ENCODE measurements at places on chromosomes 7 and 10.

GRCh38 chr7:18505870-18506460, 10.4 kb downstream of the HDAC9 start:
- peak; percentile 55 for DNase-seq

GRCh38 chr7:23470330-23471105, at the start of gene IGF2BP3:
TSS of gene IGF2BP3 (minus strand) at chr7:23470491. CDS start at chr7:23470110, 381 bp downstream.
- peak; percentile 21 for DNase-seq

GRCh38 chr7:105519353-105519752, 2.7 kb downstream of the PUS7 start:
- DNase-seq, result no peak

DNA sequence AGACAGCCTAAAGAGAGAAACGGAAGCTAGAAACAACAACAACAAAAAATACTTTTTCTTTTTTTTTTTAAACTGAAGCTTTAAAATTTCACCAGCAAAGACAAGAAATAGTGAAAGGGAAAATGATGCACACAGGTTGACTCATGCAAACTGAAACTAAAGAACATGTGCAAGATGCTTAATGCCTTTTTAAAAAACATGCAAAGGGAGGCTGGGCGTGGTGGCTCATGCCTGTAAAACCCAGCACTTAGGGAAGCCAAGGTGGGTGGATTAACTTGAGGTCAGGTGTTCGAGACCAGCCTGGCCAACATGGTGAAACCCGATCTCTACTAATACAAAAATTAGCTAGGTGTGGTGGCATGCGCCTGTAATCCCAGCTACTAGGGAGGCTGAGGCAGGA, 15.1 kb upstream of the CUBN start:
- DNase-seq, result no peak

DNA sequence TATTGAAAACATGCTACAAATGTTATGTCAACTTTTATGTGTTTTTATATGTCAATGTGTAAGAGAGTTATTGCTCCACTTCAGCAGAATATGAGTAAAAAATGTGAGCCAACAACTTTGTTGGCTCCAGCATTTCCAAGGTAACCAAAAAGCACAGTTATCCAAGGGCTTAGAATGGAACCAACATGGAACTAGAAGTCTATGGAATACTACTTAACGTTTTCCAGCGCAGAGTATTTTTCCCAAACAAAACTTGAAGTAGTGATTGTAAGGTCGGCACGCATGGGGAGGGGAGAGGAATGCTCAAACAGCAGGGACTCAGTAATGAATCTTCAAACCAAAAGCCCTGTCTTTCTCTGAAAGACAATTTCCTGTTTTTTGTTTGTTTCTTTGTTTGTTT, 45.0 kb upstream of the TSPAN13 start:
- DNase-seq, result no peak

DNA sequence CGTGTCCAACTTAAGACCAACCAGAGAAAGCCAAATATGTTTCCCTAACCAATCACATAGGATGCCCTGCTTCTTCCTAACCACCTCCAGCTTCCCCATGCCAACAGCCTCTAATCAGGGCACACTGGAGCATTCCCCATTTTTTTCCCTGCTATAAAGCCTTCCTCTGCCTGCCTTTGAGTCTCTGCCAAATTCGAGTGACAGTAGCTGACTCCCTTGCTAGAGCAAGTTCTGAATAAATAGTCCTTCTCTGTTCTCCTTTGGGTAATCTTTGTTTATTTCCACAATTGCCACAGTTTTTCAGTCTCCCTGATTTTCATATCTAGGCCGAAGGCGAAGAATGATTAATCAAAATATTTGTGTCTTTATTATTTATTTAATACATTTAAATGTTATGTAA, 96.7 kb downstream of the ANLN start:
- DNase-seq, result no peak

DNA sequence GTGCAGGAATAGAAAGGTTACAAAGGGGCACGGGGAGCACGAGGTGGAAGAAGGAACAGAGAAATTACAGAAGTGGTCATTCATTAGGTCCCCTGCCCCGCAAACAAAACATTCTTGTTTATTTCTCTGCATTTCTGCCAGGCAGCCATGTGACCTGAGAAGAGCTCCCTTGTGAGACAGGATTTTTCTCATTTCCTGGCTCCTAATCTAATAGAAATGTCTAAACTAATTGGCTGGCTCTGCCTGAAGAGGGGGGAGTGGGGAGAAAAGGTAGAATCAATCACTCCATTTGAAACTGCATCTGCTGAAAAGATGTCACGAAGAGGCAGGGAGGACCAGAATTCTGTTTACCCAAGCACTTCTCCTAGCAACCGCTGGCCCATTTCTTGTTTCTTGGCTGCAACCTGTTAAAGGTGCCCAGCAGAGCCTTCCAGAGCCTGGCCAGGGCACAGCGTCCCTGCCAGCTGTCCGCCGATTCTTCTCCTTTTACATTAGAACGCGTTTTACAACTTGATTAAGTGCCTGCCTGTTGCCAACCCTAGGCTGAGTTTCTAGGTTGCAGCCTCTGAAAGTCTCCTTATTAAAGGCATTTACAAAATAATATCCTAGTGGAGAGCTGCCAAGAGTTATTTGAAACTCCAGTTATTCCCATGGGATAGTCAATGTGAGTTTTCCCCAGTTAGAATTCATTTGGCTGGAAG, 1227.6 kb downstream of the TYW1 start:
- DNase-seq, result no peak

- peak; percentile 23 for DNase-seq
Measured at GRCh38 chr7:23469150-23469960, 936 bp downstream of the IGF2BP3 start.

DNA sequence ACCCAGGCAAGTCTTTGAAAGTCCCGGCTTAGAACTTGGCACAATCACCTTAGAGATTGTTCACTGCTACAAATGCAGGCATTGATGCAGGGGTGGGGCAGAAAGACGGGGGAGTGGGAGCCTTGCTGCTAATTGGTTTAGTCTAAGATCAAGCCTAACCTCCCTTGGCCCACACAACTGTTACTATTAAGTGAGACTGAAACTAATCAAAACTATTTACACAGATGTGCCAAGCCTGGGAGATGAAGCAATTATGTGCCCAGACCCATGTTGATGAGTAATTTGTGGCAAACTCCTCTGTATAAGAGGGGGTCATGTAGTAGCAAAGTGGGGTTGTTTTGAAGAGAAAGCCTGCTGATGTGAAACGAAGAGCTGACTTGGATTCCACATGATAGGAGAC, 178.2 kb upstream of the ITGB1 start:
- no peak for DNase-seq

DNA sequence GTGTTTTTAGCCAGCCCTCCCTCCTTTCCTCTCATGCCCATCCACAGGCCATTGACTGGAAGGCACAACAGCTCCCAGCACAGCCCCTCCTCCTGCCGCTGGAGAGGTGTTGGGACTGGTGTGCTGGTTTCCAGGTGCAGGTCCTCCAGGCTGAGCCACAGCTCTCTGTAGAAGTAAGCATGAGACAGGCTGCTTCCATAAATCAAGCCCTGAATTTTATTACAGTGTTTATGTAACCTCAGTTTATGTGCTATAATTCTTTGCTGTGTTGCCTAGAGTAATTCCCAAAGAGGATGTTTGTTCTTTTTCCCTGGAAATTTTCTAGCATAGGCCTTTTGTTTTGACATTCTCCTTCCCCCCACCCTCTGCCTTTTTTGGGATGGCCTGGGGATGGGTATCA, 445.8 kb downstream of the AUTS2 start:
- DNase-seq, result no peak

DNA sequence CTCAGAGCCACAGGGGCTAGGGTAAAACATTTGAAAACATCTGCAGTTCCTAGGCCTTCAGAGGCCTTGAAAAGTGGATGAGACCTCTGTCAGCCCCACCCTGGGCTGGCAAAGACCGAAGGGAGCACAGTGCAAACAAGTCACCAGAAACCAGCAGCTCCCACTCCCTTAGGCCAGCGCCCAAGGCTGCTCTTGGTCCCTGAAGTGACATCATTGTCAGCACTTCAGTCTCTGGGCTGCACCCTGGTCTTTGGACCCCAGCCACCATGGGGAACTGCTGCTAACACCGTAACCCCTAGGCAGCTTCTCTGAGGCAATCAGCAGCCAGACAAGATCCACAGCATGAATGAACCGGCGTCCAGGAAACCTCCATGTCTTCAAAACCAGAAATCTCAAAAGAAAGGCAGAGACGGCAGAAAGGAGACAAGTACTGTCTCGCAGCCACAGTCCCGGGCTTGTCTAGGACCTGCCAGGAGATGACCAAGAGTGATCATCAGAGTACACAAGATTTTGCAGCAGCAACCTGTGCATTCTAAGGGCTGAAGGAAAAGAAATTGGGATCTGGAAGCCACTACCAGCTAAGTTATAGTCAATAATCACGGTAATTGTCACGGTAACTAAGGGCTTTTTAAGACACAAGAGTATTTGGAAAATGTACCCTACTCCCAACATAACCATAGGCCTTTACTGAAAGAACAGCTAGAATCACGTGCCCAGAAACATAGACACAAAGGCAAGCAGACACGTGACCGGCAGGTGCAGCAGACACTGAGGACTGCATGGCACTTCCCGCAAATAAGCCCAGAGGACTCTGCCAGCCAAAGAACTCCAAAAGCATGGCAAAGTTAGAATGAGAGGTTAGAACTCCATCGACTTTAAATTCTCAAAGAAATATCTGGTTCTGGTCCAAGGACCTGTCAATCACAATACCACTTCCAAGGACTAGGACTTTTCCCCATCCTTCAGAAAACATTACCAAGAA, 23.3 kb downstream of the CPXM2 start:
- DNase-seq, result no peak

DNA sequence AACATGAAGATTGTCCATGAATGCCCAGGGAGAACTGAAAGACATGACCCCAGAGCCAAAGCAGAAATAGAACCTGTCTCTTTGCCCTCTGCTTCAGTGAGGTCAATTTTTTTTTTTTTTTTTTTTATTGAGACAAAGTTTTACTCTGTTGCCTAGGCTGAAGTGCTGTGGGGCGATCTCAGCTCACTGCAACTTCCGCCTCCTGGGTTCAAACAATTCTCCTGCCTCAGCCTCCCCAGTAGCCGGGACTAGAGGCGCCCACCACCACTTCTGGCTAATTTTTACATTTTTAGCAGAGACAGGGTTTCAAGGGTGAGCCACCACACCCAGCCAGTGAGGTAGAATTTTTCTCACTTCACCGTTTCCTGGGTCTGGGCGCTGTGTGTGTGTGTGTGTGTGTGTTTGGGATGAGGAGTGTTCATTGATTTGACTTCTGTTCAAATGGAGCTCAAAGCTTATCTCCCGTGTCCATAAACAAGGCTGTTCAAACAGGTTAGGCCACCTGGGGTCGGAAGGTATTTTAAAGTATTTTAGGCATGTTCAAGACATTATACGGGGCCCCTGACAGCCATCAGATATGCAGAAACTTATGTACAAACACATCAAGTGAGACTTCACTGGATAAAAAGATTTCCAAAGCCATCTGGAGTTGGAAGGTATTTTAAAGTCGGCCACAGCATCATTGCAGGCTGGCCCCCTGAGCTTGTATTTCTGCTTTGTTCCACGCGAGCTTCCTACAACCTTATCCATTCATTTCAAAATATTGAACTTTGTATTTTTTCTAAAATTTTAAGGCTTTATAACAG, 93.8 kb downstream of the MAP3K8 start:
- DNase-seq, result no peak

- DNase-seq, result peak; percentile 72
Measured at GRCh38 chr10:63976538-63976937, 455.3 kb downstream of the REEP3 start.

DNA sequence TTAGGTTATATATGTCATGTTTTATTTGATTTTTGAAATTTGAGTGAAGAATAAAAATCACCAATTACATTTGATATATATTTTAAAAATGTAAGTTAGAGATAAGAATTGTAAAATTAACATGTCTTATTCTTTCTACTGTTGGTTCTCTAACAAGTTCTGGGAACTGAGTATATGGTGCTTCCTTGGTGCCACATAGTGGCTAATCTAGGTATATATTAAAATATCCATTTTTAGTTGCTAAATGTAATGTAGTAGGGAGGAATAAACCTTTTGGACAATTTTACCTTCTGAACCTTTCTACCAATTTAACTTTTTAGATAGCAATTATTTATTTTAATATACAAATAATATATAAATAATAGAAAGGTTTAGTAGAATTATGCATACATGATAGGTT, 17.5 kb downstream of the CFAP69 start:
- peak; percentile 67 for DNase-seq

Data from GM03348 (cell line).